ENCODE measurements at places on chromosomes 1 and 21.

- no peak for DNase-seq
Observed at GRCh38 chr1:17149771-17150170, 30.5 kb upstream of the PADI2 start.

- no peak for DNase-seq
Observed at GRCh38 chr1:28087614-28088167, 719 bp downstream of the EYA3 start.

DNA sequence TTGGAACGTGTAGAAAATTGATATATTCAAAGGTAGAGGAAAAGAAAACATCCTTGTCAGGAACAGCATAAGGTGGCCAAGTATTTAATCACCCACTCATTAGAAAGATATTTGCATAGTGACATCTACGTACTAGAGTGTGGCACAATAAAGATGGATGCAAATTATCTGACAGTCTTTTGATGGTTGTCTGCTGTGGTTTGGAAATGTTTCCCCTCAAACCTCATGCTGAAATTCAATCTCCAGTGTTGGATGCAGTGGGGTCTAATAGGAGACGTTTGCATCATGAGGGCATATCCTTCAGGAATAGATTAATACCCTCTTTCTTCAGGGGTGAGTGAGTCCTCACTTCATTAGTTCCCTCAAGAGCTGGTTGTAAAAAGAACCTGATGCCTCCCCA, 34.1 kb upstream of the RUNX1 start:
- DNase-seq = no peak

DNA sequence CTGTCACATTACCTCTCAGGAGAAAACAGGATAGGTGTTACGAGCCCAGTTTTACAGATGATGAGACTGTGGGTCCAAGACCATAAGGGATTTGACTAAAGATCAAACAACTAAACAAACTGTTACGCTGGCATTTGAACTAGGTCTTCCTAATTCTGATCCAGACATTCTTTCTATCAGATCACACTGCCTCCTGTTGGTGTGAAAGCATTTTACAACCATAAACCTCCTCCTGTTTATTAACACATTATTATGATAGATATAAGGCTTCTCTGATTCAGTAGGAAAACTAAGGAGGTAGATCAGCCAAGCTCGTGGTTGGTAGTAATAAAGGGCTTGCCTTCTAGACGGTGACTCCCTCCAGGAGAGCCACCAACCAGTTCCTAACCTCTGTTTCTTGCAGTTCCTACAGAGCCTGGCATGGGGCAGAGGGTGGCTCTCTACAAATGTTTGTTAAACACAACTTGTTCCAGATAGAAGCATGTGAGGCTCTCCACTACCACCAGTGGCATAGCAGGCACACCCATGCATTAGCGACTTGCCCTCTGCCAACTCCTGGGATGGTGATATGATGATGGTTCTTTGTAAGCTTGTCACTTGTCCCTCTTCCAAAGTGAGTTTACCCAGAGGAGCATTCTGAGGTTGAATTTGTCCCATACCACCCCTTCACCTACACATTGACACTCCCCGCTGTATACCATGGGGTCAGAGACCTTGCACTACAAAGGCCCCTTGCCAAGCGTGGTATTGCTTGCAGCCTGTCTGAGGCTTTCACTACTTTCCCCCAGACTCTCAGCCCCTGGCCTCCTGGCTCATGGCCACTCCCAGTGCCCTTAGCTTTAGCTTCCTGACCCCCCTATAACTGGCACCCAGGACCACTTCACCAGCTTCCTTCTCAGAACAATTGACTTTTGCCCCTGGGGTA, 96.4 kb upstream of the HOOK1 start:
- DNase-seq = no peak

GRCh38 chr1:58763214-58763613, 20.6 kb downstream of the JUN start:
- no peak for DNase-seq

DNA sequence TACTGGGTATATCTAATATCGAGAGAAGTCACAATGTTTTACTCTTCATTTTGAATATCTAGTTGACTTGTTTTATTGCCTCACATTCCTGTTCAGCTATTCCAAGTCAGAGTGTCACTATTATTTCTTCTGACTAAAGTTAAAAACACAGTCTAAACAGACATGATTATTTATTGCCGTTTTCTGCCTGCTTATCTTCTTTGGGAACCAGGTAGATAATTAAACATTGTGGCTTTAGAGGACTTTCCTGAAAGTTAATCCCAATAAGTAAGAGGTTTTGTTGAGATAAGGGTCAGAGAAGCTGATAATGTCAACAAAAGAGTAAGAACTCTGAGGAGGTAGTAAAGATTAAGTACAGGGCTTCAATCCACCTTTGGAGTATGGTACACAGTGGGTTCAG, 53.8 kb downstream of the PCNX2 start:
- DNase-seq = no peak
